ENCODE measurements at places on chromosomes 16 and 17.

DNA sequence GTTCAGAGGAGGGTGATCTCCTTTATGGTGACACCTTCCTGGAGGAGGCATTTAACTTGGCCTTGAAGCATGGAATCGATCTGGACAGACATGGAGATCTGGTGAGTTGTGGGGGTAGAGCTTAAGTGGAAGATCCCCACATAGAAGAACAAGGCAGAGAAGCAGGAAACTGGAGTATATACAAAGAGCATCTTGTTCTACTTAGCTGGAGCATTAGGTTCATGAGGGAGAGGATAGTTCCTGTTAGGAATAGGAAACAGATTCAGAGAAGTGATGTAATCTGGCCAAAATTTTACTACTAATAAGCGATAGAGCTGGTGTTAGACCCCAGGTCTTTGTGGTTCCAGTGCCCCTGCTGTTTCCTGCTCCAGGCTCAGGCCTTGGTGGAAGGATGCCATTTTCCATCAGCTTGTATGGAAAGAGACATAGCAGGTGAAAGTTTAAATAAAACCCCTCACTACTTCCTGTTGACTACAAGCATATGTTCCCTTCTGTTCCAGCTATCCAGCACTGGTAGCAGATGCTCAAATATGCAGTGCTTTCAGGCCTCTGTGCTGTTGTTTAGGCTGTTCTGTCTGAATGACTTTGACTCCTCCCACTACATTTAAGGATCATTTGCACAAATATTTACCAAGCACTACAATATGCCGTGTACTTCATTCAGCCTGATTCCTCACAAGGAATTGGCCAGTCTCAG, 9.4 kb downstream of the RPAIN start:
- no peak for DNase-seq

- no peak for DNase-seq
These were observed 477 bp upstream of the SLC47A1 start for GRCh38 chr17:19533036-19533717.

GRCh38 chr16:87744750-87745514, 20.9 kb downstream of the KLHDC4 start:
- no peak for DNase-seq

DNA sequence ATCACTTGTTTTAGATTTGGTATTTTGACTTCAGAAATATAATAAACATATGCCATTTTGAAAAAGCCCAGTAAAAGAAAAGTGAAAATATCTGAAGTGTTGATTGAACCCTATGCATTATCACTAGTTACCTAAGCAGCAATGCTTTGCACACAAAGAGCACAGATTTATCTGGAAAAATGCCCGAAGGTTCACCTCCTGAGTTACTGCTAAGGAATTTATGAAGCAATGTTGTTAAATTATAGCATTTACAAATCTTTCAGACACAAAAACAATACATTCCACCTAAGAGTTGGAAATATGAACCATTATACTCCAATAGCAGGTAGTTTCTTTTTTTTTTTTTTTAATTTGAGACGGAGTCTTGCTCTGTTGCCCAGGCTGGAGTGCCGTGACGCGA, 38.9 kb upstream of the GHDC start:
- no peak for DNase-seq

DNA sequence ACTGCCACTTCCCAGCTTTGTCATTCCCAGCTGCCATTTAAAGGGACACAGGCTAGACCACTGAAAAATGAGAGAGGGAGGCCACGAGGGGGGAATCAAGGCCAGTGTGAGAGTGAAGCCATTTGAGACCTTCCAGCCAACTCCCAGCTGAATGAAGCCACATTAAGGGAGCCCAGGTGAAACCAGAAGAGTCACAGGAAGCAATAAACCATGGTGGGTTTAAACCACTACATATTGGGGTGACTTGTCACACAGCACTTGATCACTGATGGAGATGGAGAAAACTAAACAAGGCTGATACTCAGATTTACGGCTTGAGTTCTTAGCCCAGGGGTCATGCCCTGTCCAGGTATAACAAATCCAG, 2.8 kb upstream of the NUBP1 start:
- no peak for DNase-seq

DNA sequence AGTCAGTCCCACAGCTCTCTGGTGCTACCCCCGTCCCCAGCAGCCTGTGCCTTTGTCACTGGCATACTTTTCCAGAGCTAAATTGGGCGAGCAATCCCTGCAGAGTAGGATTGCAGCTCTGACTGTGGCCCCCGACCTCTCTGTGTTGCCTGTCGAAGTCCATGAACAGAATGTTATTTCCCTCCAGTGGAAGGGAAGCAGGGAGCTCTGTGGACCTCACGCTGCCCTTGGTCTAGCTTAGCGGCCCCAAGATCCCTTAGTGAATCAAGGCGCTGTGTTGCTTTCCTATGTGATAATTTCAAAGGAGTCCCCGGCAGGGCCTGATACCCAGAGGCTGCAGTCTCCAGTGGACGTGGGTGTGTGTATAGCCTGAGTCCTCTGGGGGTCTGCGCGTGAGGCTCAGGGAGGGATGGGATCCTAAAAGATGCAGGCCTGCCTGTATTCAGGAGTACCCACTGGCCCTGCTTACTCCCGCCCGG, 15.5 kb upstream of the CD300A start:
- DNase-seq = no peak

- no peak for DNase-seq
These were observed 65.3 kb downstream of the HS3ST3B1 start for GRCh38 chr17:14366199-14366598.
